ENCODE measurements at places on chromosomes 3 and 15.

- no peak for DNase-seq
Observed at GRCh38 chr15:98039596-98039995, 79.1 kb downstream of the ARRDC4 start.

- DNase-seq, result no peak
Observed at GRCh38 chr3:179958143-179958542, 78.6 kb downstream of the PEX5L start.

GRCh38 chr3:178036451-178037144 lies 499.6 kb upstream of the KCNMB2 start:
- DNase-seq, result no peak

- DNase-seq, result no peak
Observed at GRCh38 chr15:87851497-87851896, 405.0 kb downstream of the NTRK3 start.

DNA sequence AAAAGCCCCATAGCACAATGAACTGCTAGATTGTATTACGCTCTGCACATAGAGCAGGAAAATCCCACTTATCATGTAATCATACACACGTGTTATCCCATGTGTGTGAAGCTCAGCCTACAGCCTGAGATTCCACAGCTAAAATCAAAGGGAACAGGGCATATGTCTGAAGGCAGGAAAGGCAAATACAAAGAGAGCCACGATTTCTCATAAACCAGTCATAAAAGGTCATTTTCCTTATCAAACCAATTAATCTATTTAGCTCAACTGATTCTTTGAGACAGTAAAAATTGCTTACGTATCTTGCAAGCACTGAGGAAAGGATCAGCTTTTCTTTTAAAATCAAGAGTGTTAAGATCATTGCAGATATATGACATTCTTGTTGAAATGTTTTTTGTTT lies 199.5 kb upstream of the TBL1XR1 start:
- DNase-seq, result no peak

DNA sequence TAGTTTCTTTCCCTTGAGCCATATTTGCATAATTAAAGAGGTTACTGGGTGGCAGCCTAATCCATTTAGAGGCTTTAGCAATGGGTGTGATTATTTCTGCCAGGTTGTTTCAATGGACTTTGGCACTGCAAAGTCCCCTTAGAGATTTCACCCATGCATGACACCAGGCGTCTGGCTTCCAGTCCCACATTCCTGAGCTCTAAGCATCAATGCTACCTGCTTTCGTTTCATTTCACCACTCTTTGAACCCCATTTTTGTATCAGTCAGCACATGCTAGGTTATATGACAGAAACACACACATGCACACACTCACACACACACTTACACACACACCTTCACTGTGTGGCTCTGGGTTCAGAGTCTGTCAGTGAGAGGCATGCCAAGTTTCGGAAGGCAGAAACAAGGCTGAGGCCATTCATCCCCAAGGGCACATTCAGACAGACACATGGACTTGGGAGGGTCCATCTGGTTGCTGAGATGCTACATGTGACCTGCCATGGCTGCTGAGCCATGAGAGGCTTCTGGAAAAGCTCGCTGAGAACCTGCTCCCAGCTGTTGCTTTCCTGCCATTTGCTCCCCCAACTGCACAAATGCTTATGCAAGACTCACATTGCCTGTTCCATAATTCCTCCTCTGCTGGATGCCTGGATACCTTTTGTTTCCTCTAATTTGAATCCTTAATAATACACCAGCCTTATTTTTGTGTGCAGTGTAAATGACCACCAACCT lies 354.1 kb downstream of the GABRG3 start:
- DNase-seq, result no peak

- no peak for DNase-seq
Observed at GRCh38 chr3:13849018-13849417, 30.9 kb downstream of the WNT7A start.

- DNase-seq, result no peak
Observed at GRCh38 chr15:71758711-71759110, 51.6 kb upstream of the NR2E3 start.

DNA sequence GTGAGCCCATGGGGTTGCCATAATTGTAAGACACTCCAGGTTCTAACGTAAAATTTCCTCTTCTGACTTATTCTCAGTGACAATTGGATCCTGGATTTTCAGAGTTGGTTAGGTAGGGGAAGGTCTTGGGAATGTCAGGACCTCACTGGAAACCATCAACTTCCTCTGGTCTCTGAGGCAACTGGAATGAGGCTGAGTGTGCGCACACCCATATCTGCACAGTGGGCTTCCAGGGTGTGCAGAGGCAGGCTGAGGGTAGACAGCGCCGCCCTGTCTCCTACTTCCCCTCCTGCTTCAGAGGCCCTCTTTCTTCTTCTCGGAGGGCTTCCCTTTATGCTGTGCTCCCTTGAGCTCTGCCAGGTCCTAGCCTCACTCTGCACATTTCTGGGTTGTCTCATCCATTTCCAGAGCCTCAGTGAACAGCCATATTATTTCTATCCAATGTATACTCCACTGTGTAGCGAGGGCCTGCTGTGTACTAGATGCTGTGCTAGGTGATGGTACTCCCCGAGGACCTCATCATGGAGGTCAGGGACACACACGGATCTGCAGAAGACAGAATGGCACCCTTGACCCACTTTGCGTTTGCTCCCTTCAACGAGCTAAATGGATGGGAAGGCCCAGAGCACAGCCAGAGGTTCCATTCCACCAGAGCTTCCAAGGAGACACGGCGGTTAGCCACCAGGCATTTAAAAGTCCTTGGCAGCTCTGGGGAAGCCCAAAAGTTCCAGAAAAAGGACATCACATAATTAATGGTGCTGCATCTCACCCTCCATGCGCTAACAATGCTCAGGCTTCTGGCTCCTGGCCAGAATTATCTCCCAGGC lies 18.3 kb downstream of the ACAA1 start:
- DNase-seq, result no peak

GRCh38 chr3:142148792-142149672 lies at the start of gene TFDP2:
Gene TFDP2, minus strand, starts transcription at chr3:142149544. Its CDS starts 47,795 bp downstream, at chr3:142101749.
- DNase-seq, result peak; percentile 94

DNA sequence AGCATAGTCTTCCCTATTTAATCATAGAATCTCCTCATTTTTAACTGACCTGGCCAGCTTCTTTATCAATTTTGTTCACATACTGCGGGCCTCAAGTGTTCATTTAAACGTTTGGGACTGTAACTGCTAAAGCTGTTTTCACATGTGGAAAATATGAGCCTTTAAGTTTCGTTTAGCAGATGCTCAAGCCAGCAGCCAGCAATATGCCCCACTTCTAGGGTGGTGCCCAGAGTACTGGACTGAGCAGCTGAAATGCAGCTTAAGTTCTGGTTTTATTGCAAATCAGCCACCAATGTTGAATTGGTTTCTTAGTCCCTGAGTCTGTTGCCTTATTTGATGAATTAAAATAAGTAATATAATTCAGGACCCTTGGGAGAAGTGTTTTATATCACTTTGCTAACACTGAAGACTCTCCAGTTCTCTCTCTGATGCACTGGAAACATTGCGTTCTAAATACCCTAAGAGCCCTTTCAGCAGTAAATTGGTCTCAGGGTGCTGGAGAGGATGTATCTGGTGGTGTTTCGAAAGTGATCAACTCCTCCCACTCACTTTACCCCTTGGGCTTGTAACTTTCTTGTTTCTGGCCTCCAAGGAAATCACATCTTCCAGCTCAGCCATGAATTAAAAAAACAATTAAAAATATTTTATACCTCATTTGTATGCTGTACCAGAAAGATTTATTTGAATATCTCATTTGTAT lies 61.7 kb downstream of the B3GALNT1 start:
- DNase-seq, result no peak

GRCh38 chr15:63288778-63289378 lies 11.5 kb downstream of the APH1B start:
- DNase-seq, result peak; percentile 80

DNA sequence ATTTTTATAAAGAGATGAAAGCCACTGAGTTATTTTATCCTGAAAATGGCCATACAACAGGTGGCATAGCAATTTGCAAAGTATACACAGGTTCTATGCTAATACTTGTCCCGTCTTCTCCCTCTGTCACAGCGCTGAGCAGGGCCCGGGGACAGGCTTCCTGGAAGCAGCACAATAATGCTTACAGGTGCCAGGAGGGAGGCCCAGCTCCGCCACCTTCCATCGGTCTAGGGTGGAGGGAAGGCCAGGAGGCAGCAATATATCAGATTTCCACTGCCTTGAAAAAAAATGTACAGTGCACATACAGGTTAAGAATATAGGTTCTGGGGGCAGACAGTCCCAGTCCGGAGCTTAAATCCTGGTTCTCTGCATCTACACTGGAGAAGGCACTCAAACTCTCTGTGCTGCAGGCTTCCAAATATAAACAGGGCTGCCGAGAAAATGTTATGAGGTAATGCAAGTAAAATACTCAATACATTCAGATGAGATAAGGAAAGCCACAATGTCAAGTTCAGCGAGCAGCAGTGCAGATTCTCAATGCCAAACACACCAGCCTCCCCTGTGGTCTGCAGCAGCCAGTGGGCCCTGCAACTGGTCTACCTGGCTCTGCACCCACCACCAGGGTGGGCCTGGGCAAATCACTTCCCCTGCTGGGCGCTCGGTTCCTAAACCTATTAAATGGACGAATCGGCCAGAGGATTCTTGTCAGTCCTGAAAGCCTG lies 189.6 kb downstream of the XXYLT1 start:
- DNase-seq, result peak; percentile 40

GRCh38 chr15:40290918-40291574 lies 8.2 kb upstream of the ANKRD63 start:
- DNase-seq, result no peak

DNA sequence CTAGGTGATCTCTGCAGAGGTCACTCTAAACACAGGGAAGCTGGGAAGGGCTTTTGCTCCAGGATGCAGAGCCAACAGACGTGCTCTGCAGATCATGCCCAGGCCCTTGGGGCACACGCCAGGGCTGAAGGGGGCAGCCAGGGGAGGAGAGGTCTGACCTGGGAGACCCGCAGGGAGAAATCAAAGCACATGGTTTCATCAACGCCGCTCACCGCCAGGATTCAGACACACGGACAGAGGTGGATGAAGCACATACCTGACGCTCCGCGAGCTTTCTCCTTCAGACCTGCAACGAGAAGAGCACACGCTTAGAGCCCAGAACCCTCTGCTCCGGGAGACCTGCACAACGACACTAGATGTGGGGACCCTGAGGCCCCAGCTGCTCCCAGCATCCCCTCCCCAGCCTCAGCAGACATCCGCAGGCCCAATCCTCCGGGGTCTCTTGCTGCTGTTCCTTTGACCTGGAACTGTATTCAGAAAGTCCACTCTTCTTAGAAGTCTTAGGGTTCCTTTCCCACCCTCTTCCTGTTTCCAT lies 90.7 kb upstream of the IQSEC1 start:
- no peak for DNase-seq

DNA sequence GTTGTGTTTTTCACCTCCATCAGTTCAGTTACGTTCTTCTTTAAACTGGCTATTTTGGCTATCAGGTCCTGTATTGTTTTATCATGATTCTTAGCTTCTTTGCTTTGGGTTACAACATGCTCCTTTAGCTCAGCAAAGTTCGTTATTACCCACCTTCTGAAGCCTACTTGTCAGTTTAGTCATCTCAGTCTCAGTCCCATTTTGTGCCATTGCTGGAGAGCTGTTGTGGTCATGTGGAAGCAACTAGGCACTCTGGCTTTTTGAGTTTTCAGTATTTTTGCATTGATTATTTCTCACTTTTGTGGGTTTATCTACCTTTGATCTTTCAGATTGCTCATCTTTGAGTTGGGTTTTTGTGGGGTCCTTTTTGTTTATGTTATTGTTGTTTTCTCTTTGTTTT lies 151.3 kb downstream of the CFAP20DC start:
- DNase-seq, result no peak

- DNase-seq, result no peak
Observed at GRCh38 chr3:171744158-171744741, 66.0 kb downstream of the PLD1 start.

- no peak for DNase-seq
Observed at GRCh38 chr3:21331321-21331720, 419.7 kb downstream of the ZNF385D start.

GRCh38 chr3:126731044-126731443 lies 27.0 kb downstream of the CHCHD6 start:
- peak; percentile 79 for DNase-seq

- DNase-seq, result no peak
Observed at GRCh38 chr3:24707936-24708335, 213.3 kb upstream of the THRB start.

Data from common myeloid progenitor, CD34-positive (primary cell).